ENCODE measurements at places on chromosomes 12 and 14.

GRCh38 chr14:45491914-45492313 lies 238.9 kb upstream of the MIS18BP1 start:
- DNase-seq = no peak

- DNase-seq = no peak
These were observed 21.1 kb upstream of the SCARB1 start for GRCh38 chr12:124884587-124885438.

GRCh38 chr12:20260851-20261250 lies 107.5 kb upstream of the PDE3A start:
- no peak for DNase-seq

DNA sequence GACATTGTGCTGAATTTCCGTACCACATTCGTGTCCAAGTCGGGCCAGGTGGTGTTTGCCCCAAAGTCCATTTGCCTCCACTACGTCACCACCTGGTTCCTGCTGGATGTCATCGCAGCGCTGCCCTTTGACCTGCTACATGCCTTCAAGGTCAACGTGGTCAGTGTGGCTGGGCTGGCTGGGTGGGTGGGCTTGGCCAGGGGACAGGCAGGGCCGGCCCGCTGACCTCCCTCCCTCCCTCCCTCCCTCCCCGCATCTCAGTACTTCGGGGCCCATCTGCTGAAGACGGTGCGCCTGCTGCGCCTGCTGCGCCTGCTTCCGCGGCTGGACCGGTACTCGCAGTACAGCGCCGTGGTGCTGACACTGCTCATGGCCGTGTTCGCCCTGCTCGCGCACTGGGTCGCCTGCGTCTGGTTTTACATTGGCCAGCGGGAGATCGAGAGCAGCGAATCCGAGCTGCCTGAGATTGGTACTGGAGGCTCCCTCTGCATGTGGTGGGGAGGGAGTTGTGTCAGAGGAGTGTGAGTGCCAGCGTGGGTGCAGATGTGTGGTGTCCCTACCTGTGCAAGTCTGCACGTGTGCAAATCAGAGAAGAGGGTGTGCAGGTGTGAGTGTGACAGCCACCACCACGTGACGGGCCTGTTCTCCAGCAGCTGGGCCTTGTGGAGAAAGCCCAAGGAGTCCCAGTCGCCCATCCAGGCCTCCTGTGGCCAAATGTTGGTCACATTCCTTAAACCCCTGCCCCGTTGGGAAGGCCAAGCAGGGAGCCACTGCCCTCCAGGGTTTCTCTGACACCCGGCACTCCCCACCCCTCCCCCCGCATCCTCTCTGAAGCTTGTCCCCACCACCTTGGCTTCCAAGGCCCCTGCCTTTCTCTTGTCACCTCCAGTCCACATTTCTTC lies 5.3 kb downstream of the KCNH3 start:
- no peak for DNase-seq

DNA sequence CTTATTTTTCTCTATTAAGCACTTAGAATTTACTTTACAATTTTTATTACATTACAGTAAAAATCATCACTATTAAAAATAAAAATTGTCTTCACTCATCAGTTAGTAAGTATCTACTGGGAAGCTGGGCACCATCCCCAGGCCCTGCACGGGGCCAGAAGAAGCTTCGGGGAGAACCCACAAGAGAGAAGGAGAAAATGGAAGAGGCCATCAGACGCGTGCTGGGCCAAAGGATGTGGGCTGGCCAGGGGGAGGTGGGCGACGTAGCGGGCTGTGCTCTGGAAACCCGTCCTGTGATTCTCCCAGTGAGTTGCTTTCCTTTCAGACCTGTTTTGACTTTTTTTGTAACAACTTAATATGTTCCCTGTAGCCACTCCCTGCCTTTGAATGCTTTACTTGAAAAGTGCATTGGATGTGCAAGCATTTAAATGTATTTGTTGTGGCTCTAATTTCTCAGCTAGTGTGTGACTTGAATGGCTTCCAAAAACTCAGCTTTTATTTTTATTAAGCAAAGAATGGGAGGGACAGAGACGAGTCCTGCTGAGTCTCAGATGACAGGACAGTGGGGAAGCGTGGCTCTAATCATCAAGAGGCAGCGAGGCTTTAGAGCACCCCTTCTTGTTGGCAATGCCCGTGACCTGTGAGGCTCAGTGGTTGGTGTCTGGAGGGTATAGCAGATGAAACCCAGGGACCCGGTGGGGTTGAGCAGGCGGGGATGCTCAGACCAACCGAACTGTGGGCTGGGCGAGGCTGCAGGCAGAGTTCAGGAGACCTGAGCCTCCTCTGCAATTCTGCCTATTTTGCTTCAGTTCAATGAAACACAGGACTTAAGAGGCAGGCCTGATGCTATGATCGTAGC lies 38.8 kb downstream of the SYNE3 start:
- no peak for DNase-seq

DNA sequence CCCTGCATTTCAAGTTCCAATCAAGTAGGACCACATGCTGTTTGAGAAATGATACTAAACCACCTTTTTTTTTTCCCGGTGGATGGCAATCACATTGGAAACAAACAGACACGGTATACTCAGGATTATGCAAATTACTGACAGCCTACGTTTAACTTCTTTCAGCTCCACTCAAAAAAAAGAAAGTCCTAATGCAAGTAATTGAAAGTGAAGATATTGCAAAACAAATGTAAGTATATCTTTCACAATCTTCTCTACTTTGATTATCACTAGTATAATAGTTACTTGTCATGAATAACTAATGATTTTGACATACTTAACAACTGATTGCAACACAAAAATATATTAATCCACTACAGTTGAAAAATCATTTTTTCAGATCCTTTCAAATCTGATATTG lies 2.6 kb upstream of the OSBPL8 start:
- DNase-seq = no peak

DNA sequence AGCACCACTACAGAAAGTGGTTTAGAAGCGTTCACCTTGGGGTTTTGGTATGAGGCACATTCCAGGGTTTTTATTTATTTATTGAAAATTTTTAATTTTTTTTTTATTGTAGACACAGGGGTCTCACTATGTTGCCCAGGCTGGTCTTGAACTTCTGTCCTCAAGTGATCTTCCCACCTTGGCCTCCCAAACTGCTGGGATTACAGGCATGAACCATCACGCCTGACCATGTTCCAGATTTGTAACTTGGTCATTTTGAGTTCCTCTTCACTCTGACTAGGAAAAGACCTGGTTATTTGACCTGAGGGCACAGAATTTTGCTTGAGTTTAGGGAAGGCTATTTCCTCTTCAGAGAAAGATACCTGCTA lies 3.1 kb downstream of the MLEC start:
- DNase-seq = no peak

GRCh38 chr14:81169711-81170103 lies 51.1 kb downstream of the GTF2A1 start:
- no peak for DNase-seq

DNA sequence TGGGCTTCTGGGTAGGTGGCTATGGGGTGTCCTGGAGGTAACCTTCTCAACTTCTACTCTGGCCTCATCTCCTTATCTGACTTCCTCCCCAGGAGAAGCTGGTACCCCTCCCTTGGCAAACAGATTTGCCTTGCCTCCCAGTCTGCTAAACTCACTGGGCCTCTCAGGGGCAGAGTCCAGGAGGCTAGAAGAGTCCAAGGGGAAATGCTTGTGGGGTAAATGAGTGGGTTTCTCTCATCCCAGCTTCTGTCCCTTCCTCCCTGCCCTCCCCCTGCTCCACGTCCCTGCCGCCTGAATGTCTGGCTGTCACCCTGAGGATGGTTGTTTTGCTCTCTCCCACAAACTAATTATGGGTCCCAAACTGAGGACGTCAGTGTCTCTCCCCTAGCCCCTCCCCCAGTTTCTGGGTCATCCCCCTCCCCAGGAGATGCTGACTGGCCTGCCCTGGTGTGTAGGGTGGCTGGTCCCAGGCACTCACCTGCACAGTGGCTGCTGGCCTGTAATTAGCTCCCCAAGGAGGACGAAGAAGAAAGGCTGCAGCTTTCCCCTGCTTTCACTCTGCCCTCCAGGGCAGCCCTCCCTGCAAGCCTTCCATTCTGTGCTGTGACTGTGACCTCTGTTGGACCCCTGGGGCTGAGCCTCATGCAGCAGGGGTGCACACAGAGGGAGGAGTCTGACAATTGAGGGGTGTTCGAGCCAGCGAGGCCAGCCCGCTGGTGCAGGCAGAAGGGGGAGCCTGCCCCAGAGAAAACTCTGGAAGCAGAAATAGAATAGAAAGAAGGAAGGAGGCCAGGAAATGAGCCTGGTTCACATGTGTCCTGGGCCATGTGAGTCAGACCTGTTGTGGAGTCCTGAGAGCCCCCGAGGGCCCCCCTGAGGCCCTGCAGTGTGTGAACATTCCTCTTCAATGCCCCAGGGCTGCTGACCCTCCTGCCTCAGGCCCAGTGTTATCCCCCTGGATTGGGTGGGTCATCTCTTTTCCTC lies at the start of gene LRP1-AS:
TSS of gene LRP1-AS (minus strand) at position 659 of the 984 bp plus-strand sequence.
- no peak for DNase-seq

DNA sequence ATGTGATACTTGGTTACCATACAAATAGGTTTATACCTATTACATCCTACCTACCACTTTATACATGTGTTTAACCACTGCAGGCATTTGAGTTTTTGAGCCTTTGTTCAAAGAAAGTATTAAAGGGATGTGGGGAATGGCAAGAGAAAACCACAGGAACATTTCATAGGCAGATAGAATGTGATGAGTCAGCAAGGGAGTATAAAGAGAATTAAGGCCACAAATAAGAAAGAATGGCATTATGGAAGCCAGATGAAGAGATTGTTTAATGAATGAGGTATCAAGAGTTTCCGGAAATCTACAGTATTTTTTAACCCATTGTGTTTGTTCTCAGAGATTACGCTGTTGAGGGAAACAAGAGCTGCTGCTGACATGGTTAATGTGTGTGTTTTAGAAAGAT lies 66.9 kb downstream of the METTL25 start:
- no peak for DNase-seq

DNA sequence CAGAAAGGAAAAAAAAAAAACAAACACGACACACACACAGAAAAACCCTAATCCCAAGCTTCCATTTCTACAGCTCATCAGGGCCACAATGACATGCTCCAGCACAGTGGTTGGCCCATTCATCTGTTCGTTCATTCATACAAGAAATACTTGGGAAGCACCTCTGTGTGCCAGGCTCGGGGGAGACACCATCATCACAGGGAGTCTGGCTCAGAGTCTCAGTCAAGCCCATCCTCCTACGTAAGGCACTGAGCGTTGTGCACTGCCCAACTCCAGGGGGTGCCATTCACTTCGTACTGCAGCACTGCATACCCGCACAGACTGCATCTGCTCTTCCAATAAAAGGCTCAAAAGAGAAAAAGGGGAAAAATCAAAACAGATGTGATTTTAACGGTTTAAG lies 15.3 kb downstream of the VPS37B start:
- DNase-seq = no peak

- DNase-seq = no peak
These were observed 356.9 kb upstream of the LMO3 start for GRCh38 chr12:16962889-16963288.

Measured in stimulated activated CD8-positive, alpha-beta memory T cell treated with anti-CD3 and anti-CD28 coated beads, Interleukin-2, amount 100 ng/mL, for 1 hour (primary cell).